Aorta (tissue), 5 donors: ENCODE measurements at places on chromosomes 7 and 10. TPM values are rescaled to one million over a fixed set of nuclear protein-coding genes. Genes with fewer than 3 reads are reported as not detected.

DNA sequence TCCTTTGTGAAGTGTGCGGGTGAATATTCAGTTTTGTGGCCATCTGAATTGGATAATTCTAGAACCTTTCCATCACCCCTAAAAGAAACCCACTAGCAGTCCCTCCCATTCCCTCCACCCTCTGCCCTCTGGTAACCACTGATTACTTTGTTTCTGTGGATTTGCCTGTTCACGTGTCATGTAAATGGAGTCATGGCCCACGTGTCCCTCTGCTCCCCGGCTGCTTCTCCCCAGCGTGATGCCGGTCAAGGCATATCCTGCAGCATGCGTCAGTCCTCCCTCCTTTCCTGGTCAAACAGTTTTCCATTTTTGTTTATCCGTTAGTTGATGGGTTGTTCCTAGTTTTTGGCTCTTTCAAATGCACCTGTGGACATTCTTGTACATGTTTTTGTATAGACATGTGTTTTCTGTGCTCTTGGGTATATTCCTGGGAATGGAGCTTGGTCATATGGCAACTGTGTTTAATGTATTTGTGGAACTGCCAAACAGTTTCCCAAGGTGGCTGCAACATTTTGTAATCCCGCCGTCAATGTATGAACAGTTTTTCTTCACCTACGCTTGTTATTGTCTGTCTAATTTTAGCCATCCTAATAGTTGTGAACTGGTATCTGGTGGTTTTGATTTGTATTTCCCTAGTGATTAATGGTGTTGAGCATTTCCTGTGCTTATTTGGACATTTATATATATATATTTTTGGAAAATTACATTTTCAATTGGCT lies 22.4 kb downstream of the PPP2R2D start:
- no peak for DNase-seq

DNA sequence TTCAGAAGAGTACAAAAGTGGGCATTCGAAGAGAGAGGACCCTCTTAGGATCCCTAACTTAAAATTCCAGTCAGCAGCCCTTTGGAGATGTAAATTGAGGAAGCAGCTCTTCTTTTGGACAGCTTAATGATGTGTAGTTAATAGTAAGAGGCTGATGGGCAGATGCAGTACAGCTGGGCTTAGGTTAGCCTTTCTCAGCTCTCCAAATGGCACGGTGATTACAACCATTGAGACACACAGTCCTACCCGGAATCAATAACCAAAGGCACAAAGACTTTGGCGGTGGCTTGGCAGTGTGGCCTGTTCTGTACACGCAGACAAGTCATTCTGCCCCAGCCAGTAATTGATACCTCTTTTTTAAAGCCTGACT lies 26.8 kb downstream of the GAD2 start:
- DNase-seq: no peak

- no peak for DNase-seq
Observed at GRCh38 chr7:28723336-28723735, 234.8 kb downstream of the TRIL start.

ZFAND4 gene
- 5.4 TPM for polyA plus RNA-seq

NME8 gene
- polyA plus RNA-seq: not detected

SLC16A9 gene
- polyA plus RNA-seq: 3.5 TPM

SOSTDC1 gene
- not detected for polyA plus RNA-seq

DNA sequence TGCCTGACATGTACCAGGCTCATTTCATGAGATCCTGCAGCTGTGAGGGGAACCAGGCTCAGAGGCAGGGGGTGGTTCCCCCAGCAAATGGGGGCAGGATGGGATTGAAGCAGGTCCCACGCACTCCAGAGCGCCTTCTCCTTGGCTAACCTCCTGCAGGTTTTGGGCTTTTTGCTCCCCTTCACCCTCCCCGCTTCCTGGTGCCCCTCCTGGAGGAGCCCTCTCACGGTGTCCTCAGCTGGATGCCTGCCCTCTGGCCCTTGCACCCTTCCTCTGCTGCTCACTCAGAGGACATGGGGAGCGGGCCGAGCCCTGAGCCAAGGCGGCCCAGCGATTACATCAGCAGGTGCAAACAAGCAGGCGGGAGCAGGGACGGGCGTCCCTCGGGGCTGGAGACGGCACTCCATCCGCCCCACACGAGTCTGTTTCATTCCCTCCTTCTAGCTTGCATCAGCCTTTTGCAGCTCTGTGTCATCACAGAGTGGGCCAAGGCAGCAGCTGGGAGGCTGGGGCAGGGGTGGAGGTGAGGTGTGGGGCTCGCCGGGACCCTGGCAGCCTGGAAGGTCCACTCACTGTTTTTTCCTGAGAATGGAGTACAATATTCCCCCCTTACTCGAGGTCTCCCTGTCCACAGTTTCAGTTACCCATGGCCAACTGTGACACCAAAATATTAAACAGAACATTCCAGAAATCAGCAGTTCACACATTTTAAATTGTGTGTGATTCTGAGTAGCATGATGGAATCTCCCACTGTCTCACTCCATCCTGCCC lies 52.7 kb upstream of the SLC29A3 start:
- DNase-seq: no peak

- no peak for DNase-seq
Observed at GRCh38 chr10:121294630-121295029, 303.6 kb downstream of the FGFR2 start.

HMX2 gene
- polyA plus RNA-seq: not detected

DNA sequence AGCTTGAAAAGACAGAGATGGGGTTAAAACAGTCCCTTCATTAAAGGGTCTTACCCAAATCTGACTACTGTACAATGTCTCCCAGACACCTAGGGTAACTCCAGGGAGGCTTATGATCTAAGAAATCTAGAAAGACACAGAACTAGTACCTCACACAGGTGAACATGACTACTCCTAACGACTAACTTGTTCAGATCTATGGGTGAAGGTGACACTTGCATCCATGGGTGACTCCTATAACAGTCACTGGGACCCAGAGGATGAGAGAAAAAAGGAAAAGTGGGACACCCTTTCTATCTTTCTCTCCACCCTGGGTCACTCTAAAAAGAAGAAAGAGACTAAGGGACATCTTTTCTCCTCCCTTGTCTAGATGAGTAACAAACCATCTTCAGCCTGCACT lies 19.2 kb downstream of the AKR1C8 start:
- DNase-seq: no peak

DNA sequence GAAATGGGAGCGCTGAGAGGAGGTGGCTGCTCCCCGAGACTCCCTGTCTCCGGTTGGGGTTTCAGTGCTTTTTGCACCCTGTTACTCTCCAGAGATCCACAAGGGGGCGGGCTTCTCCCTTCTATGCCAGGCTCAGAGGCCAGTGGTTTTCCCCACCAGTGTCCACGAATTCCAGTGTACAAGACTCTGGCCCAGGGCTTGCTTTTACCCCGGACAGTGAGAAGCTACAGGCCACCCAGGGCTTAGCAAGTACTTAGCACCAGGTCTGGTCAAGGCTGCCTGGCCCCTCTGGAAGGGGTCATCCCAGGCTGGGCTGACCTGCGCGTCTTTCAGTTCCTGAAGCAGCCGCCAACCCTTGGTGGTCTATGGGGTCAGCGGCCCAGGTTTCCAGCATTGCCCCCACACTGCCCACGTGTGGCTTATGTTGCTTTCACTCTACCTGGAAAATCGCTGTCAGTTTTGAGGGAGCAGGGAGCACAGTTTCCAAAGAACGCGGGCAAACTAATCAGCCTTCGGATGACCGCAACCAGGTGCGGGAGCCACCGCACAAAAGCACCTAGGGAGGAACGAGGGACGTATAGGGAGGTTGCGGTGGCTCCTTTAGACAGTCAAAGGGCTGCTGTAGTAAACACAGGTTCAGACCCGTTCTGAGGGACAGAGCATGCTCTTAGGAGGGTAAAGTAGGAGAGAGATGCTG lies 6.8 kb downstream of the CYP26A1 start:
- no peak for DNase-seq

- DNase-seq: no peak
Observed at GRCh38 chr10:91552274-91553095, 80.4 kb downstream of the PPP1R3C start.

GRCh38 chr10:131946321-131946751 lies 35.4 kb downstream of the BNIP3 start:
- DNase-seq: no peak

GRCh38 chr7:84384417-84384816 lies 189.8 kb upstream of the SEMA3A start:
- no peak for DNase-seq

TLL2 gene
- not detected for polyA plus RNA-seq

DNA sequence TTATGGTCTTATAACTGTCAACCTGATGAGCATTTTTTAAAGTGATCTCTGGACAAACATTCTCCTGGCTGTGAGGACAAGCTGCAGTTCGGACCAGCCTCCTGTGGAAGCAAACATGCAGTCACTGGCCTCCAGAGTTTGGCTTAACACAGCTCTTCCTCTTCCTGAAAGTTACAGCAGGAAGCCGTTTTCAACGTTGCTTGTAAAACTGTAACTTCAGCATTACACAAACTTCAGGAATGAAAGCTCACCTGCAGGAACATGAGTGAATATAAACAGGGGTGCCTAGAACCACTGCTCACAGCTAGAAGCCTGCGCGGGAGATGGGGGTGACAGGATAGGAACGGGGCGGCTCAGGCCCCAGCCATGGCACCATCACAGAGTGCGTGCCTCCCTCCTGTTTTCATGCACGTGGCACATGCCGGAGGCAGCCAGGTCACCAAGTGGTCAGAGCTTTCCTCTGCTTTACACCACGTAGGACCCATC lies 292.9 kb upstream of the PITRM1 start:
- no peak for DNase-seq

NAT16 gene
- not detected for polyA plus RNA-seq

UNCX gene
- polyA plus RNA-seq: not detected

GRCh38 chr7:748446-748845 lies 21.4 kb upstream of the PRKAR1B start:
- DNase-seq: no peak

C1QL3 gene
- polyA plus RNA-seq: 0.15 TPM

DNA sequence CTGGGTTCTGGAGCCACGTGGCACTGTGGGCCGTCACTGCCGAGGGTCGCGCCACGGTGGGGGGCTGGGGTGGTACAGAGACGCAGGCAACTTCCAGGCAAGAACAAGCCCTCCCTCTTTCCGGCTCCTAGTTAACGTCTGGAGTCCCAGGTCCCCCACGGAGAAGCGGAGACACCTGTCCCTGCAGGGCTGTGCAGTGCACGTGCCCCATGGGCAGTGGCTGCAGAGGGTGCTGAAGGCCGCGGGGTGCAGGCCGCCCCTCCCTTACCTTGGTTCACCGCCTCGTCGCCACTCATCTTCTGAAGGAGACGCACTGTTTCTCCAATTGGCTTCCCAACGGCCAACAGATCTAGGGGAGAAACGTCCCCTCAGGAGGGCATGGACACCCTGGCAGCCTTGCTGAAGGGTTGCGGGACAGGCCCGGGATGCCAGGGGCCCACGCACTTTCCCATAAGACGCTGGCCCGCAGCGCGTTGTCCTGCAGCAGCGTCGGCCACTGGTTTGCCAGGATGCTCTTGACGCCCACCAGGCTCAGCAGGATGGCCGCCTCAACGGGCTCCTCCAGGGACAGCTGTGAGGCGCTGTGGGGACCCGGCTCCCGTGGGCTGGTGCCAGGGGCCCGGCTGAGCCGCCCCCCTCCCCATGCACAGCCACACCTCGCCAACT lies 24.3 kb upstream of the NKX6-2 start:
- DNase-seq: peak; percentile 48

GRCh38 chr10:124027031-124027611 lies 66.3 kb downstream of the CHST15 start:
- DNase-seq: peak; percentile 14

DNA sequence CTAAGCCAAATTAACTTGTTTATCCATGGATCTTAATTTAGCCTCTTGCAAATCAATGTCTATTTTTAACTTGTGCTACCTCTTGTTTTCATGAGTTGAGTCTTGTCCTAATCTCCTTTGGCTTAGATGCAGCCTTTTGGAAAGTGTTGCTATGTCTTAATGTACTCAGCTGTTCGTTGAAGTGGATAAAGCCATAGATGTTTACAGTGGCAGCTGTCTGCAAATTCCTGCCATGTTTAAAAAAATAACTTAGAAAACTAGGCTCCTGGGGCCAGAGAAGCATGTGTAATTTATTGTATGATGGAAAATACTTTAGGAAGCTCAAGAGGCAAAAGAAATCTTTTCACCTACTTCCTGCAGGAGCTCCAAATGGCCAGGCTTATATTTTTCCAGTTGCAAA lies 253.1 kb upstream of the RHOBTB1 start:
- DNase-seq: no peak

DNA sequence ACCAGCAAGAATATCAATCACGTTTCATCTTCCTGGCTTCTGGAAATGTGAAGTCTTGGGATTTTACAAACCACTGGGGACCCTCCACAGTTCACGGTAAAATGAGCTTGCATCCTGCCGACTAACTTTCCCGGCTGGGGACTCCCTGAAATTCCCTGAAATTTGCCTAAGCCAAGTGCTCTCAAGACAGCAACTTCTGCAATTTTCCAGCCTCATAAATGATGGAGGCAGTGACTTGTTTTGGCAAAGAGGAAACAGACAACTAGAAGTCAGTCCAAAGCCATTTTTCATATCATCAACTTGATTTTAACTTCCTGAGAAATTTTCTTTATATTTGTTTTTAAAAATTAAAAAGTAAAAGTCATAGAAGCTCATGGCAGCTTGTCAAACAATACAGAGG lies 212.3 kb downstream of the FANK1 start:
- DNase-seq: no peak

DNA sequence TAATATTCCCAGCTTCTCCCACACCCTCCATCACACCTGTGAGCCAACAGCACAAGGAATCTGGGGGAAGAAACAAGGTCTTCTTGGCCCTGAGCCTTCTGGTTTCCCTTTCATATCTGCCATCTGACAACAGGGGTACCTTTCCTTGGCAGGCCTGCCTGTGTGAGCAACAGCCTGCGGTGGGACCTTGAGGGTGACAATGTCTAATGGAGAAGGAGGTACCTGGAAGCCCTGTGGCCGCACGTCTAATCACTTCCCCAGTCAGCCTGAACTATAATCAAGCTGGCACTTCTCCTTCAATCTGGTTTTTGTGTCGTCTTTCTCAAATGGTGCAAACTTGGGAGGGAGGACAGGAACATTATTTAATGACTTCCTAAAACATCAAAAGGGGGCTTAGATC lies 41.2 kb downstream of the NRCAM start:
- DNase-seq: no peak

DNA sequence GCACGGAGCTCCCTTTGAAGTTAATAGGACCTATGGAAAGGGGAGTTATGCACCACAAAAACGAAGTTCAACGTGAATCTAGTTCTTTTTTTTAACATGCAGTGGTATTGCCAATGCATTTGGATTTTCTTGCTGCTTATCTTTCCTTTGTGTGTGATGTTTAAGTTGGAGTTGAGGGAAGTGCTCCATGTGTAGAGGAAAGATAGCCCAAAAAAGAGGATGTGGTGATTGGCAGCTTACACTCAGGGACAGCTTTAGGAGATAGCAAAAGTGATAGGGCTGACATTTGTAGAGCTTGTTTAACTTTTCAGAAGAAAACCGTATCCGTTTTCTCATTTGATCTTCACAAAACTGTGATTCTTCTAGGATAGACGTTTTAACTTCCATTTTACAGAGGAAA lies 101.3 kb downstream of the MDFIC start:
- no peak for DNase-seq

- DNase-seq: no peak
Observed at GRCh38 chr7:82081644-82082224, 311.9 kb upstream of the HGF start.

CCDC7 gene
- 0.25 TPM for polyA plus RNA-seq
